Substantia nigra (tissue), 51 donors: ENCODE measurements at places on chromosomes 1 and 21.
A peak's percentile ranks its signal among the peaks of the same experiment; 100 is the strongest.

DNA sequence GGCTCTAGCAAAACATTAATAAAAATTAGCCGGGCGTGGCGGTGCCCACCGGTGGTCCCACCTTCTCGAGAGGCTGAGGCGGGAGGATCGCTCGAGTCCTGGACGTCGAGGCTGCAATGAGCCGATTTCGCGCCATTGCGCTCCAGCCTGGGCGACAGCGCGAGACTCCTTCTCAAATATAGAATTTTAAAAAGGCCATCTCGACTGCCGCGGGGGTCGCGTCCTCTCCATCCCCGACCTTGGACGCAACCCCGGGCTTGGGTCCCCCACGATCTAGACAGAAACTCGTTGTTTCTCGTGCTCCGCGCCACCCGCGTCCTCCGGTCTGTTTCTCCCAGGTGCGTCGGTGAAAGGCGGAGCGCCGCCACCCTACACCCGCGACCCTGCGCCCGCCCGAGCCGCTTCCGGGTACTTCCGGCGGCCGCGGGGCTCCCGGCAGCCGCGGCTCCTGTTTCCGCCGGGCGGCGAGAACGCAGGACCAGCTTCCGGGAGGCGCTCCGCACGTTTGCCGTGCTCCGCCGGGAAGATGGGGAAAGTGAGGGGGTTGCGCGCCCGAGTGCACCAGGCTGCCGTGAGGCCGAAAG lies at the start of gene SLX9:
Gene SLX9 (plus strand): TSS at position 498 of the 584 bp plus-strand sequence. CDS start 29 bp downstream, at position 527.
- DNase-seq: peak; percentile 39

DNA sequence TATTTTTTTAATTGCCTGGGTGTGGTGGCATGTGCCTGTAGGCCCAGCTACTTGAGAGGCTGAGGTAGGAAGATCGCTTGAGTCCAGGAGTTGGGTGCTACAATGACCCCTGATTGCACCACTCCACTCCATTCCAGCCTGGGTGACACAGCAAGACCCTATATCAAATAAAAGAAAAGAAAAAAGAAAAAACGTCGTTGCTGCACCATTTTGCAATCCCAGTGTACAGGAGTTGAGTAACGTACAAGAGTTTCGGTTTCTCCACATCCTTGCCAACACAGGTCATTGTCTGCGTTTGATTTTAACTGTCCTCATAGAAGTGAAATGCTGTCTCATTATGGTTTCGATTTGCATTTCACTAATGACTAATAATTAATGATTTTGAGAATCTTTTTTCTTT lies 7.9 kb downstream of the ZNF684 start:
- no peak for DNase-seq

- DNase-seq: no peak
Observed at GRCh38 chr1:31297277-31298247, 730 bp downstream of the ZCCHC17 start.

DNA sequence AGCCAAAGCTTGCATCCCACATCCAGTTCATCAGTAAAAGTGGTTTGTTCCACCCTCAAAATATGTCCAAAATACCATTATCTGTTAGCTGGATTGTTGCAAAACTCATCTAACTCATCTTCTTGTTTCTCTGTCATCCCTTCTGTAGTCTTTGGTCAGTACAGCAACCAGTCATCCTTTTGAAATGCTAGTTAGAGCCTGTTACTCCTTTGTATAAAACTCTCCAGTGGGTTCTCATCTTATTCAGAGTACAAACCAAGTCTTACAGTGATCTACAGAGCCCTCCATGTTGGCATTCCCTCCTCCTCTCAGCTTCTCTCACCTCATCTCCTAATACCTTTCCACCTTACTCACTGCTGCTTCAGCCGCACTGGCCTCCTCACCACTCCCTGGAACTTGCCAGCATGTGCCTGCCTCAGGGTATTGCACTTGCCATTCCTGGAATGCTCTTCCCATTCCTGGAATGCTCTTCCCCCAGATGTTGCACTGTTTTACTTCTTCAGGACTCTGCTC lies 70.6 kb downstream of the LAMC1 start:
- no peak for DNase-seq

DNA sequence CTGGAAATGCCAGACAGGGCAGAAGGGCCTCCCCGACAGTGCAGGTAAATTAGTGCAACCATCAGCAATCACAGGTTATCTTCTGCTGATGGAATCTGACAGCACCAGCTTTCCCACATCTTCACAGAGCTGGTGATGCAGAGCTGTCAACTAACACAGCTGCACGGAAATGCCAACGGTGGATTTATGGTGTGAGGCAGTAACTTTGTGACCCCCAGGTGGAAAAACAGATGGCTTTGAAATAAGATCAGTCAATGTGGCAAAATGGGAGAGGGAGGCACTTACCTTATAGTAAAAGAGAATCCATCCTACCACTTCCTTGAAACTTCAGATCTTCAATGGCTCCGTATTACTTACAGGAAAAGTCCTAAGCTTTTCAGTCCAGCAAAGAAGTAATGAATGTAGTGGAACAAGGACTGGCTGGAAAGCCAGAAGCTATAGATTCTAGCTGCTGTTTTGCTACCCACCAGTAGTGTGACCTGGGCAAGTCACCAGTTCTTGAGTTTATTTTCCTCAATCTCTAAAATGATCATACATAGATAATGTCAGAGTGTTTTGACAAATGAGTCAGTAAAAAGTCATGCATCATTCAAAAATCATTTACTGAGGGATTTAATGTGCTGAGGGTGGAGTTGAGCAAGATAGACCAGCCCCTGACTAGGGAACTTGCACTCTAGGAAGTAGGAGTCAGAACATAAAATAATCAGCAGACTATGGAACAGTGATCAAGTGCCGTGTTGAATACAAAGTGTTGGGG lies 245.7 kb upstream of the JUN start:
- DNase-seq: no peak

DNA sequence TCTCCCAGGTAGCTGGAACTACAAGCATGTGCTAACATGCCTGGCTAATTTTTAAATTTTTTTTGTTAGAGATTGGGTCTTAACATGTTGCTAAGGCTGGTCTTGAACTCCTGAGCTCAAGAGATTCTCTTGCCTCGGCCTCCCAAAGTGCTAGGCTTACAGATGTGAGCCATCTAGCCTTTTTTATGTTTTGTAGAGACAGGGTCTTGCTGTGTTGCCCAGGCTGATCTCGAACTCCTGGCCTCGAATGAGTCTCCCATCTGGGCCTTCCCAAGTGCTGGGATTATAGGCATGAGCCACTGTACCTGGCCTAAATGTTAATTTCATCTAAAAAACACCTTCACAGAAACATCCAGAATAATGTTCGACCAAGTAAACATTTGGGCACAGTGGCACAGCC lies 48.6 kb downstream of the FNBP1L start:
- no peak for DNase-seq

DNA sequence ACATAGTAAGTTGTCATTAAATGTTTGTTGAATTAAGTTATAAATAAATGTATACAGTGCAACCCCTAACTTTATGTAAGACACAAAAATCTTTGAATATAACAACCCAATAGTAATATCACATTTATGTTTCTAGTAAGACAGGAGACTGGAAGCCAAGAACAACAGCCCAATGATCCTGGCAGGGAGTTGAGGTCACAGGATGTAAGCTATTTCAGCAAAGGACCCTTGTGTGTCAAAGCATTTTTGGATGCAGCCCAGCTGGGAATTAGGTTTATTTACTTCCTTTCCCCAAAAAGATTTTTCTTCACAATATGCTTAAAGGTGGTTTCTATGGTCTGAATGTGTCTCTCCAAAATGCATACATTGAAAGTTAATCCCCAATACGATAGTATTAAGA lies 34.0 kb upstream of the ABCA4 start:
- no peak for DNase-seq

DNA sequence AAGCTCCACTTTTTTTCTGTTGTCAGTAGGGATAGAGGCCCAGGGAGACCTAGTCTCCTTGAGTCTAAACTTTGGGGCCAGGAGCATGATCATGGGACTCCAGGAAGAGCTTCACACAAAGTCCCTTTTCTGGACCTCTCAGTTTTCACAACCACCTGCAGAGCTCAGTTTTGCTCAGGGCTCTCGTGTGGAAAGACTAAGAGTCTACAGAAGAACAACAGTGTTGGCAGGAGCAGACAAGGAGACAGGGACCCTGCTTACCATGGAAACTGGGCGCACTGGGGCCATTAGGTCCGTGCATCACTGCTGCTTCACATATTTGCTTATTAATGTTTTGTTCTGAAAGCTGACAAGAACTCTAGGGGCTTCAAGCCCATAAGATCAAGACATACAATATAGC lies 63.9 kb upstream of the HSD17B7 start:
- DNase-seq: no peak

DNA sequence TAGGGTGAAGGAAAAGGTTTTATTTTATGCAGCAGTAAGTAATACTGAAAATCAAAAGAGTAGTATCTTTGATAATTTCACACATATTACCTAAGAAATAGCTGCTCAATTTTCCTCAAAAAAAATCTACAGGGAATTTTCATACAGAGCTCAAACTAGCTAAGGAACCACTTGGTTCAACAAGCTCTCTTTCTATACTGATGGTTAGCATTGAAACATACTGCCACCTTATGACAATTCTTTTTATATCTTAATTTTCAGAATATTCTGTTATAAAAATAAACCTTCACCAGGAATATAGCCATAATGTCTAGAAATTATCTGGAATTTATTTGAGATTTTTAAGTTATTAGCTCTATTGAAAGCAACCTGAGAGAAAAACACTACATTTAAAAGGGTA lies 142.1 kb downstream of the DPYD start:
- no peak for DNase-seq

DNA sequence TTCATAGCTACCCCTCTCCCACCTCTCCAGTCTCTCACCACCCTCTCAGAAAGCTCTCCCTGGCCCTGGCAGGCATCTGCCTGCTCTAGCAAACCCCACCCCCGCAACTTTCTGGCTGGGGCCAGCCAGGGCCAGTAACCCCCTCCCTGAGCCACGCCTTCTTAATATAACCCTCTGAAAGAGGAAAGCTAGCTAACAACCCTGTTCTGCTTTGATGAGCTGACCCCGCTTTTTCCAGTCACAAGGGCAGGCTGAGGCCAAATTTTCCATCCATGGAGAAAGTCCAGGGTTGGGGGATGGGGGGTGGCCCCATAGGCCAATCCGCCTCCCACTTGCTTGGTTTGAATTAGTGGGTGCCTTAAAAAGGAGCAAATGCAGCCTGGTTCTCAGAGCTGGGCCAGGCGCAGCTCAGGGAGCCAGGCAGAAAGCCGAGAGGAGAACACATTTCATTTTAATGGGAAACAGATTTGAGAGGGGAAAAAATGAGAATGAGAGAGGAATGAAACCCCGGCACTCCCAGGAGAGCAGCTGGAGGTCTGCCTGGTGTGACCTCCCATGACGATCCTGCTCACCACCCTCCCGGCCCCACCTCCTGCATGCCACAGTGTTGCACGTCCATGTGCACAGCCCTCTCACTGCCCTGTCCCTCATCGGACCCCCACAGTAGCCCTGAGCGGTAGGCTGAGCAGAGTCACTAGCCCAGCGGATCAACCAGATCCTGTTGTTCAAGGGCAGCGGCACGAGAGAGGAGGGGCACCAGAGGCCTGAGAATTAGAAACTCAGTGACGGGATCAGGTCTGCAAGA lies 62.3 kb downstream of the OPTC start:
- no peak for DNase-seq

GRCh38 chr1:19567041-19567440 lies 77.1 kb upstream of the NBL1 start:
- DNase-seq: no peak

DNA sequence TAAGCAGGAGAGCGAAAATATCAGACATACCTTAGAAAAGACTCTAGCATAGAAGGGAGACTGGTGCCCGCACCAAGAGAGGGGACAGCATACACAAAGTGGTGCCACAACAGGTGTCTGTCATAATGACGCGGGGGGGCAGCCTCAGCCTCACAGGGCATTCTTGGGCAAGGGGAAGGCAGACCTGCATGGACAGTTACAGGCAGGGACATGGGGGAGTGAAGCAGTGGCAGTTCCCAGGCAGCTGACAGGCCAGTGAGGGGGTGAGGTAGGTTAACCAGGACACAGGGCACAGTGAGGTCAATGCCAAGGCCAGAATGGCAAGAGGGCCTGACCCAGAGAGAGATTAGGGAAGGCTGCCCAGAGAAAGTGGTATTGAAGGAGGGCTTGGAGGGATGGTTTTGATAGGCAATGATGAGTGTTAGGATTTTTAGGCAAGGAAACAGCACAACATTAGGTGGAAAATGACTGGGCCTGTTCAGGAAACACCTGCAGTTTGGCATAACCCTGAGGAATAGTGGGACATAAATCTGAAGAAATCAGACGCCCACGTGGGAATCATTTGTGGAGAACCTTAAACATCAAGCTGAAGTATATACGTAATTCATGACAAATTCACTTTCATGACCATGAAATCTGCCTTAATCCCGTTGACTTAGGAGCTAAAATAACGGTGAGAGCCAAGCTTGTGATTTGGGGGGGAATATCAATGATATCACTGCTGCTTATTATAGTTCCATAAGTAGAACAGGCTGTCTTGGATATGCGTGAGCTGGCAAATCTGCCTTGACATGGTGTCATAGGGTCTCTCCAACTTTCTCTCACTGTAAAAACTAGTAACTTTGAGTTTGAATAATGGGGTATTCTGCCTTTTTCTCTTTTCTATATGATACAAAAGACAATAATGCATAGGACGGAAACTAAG lies 8.9 kb downstream of the PTPN14 start:
- DNase-seq: no peak

DNA sequence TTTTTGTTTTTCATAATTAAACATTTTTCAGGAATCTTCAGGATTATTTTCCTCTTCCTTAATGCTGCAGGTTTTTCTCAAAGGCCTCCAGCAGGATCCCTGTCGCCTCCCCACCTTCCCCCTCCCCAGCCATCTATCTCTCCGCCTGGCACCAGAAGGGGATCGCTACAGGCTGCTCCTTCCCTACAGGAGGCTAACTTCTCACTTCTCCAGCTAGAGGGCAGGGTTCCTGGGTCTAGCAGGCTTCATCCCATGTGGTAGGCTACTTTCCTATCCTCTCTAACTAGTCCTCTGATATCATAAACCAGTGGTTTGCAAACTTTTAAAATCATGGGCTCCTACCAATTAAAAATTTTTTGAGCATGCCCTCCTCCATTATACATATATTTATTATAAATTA lies 104.1 kb downstream of the KCNN3 start:
- no peak for DNase-seq

- no peak for DNase-seq
Observed at GRCh38 chr1:197559244-197559643, 216.0 kb downstream of the DENND1B start.

- DNase-seq: no peak
Observed at GRCh38 chr1:171799166-171799565, 17.7 kb downstream of the METTL13 start.

- no peak for DNase-seq
Observed at GRCh38 chr1:174074757-174075156, 52.6 kb upstream of the RC3H1 start.

- no peak for DNase-seq
Observed at GRCh38 chr1:116754198-116754977, at the start of gene CD2. TSS of gene CD2 (plus strand) at chr1:116754430. CDS start at chr1:116754493, 63 bp downstream.

GRCh38 chr1:187894349-187894748 lies 1065.6 kb downstream of the PLA2G4A start:
- no peak for DNase-seq
